ENCODE measurements at places on chromosomes 2 and 18. TPM values are rescaled to one million over a fixed set of nuclear protein-coding genes. Genes with fewer than 3 reads are reported as not detected.

NOSTRIN gene
- not detected for total RNA-seq

FOXI3 gene
- total RNA-seq: not detected

PJVK gene
- total RNA-seq: 4.5 TPM

GNLY gene
- 24.0 TPM for total RNA-seq

LIPG gene
- total RNA-seq: 0.11 TPM

FAM124B gene
- not detected for total RNA-seq

CASP10 gene
- total RNA-seq: 25.1 TPM

CTDSP1 gene
- 8.1 TPM for total RNA-seq

SCN2A gene
- 0.21 TPM for total RNA-seq

SKA1 gene
- total RNA-seq: 55.4 TPM
